Fibroblast of gingiva (primary cell): ENCODE measurements at places on chromosomes 3 and 15.

DNA sequence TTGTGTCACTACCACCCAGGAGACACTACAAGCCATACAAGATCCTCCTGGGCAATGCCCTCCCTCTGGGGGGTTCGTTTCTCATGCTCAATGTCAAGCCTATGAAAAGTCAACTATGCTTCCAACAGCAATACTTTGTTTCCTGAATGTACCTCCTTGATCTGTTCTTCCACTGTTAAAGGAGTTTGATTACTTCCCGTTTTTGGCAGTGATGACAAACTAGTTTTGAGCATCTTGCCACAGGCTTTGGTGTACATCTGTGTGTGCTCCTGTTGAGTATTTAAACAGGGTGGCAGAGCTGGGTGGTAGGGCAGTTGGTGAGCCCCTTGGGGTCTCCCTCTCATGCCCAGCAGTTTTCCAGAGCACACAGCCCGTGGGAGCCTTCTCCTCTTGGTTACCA is 81.4 kb downstream of the IL12A start:
- no peak for DNase-seq

DNA sequence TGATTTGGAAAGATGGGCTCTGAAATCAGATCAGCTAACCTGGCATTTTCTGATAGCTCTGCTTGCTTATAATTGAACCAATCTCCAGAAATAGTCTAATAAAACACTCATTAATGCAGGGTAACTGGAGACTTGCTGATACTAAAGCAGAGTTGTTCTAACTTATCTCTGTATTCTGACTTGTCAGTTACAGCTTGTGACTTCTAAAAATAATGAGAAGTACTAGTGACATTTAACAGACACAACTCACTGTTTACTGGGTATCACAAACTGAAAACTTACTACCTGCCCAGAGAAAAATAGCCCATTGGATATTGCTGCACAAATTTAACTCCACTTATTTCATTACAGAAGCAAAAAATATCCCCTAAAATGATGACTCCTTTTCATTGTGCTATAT is 24.0 kb upstream of the TRPM7 start:
- no peak for DNase-seq

DNA sequence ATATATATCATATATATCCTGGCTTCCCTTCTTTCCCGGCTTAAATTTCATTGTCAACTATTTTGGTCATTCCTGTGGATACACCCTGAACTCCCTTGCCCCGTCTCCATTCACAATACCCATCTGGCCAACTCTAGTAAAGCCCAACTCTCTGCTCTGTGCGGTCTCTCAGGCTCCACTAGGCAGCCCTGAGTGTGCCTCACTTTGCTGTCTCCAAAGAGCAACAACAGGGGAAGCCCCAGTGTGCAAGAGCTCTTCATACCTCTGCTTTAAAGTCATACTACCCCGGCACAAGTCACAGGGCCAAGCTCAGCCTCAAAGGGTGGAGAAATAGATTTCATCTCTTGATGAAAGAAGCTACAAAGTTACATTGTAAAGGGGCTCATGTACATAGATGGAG is 18.9 kb upstream of the FEM1B start:
- DNase-seq: no peak

DNA sequence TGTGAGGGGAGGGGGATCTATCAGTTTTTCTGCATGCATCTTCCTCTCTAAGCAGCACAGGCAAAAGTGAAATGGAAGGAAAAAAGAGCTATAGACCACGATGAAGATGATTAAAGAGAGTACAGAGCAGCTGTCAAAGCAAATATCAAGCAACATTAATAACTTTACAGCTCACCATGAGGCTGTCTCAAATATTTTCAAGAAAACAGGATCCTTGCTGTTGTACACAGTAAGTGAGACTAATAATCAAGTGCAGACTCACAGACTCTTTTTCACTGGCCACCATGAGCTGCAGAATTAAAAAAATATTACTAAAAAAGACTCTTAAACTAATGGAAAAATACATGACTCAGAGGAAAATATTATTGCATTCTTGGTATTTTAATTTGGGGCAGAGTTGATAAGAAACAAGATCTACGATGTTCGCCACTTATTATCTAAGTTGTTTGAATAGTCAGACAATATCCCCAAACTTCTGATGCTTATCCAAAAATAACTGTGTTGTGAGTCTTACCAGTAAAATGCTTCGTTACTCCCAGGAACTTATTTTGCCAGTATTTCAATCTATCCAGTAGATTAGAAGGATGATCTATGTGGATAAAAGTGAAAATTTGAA is 817.5 kb upstream of the ALCAM start:
- no peak for DNase-seq

DNA sequence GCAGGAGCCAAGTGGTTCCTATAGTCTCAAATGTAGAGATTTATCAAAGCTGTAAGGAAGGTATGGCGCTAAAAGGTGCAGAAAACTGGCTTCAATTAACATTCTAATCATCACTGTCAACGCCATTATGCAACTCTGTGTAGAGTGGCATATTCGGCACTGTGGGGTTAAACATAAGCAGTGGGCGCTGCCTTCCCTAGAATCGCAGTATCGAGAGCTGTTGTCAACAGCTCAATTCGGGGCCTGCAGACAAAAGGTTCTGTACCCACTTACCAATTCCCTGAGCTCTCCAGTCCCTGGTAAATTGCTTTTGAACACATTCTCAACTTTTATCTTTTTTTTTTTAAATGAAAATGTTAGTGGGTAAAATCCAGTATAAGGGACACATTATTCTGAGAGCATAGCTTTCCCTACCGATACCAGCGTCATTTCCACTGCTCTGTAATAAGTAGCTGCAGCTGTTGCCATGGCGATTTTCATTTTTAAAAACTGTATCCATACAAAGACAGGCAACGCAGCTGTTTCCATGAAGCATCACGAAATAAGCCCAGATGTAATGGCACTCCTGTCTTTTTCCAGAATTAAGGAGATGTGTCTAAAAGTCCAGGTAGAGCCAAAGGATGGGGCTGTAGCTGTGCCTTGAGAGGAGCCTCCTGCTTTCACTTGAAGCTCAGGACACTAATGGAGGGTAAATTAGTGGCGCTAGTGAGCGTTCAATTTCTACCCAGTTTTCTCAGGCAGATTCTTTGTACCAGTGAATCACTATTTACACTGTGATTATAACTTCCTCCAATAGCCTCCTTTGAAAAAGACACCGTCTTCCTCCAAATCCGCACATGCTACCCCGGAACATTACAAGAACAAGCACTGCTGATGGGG is 250.3 kb downstream of the SLC9A9 start:
- no peak for DNase-seq

- DNase-seq: no peak
These were observed 364.7 kb downstream of the FHIT start for GRCh38 chr3:60886518-60886917.

- DNase-seq: peak; percentile 71
These were observed 142.2 kb downstream of the ALDH1A2 start for GRCh38 chr15:57923306-57923705.

- DNase-seq: no peak
These were observed 2.1 kb downstream of the ITGA11 start for GRCh38 chr15:68429691-68430470.

GRCh38 chr3:70061096-70061495 is 61.6 kb downstream of the SAMMSON start:
- DNase-seq: peak; percentile 3

DNA sequence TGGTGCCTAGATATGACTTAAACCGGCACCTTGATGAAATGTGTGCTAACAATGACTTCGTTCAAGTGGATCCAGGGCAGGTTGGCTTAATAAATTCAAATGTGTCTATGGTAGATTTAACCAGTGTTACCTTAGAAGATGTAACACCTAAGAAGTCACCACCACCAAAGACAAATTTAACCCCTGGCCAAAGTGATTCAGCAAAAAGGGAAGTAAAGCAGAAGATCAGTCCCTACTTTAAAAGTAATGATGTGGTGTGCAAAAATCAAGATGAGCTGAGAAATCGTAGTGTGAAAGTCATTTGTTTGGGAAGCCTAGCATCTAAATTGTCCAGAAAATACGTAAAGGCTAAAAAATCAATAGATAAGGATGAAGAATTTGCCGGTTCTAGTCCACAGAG is 1.1 kb downstream of the FAN1 start:
- no peak for DNase-seq

GRCh38 chr15:92266796-92267685 is 126.6 kb upstream of the ST8SIA2 start:
- DNase-seq: no peak

DNA sequence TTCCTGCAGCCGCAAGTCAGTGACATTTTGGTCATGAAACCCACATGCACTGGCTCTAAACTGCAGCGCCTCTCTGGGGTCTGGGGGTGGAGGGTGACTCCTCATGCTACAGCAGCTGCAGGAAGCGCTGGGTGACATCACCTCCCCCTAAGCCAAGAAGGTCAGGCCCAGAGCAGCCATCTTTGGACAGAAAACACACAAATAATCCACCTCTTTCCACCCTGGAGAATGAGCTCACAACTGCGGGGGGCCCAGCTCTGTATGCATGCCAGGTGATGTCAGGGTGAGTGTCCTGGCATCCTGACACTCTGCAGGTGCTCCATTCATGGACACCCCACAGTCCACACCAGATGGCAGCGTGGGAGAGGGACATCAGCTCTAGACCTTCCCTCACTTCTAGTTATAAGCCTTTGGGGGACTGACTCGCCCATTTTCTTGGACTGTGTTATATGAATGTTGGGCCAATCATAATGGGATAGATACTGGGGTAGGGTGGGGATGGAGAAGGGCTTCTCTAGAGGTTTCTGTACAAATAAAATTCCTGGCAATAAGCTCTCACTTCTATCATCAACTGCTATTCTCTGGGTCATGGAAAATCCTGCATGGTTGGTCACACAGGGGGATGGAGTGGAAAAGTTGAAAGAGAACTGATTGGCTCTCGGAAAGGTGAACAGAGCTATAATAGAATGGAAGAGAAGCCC is 70.7 kb upstream of the THBS1 start:
- DNase-seq: no peak

- no peak for DNase-seq
These were observed 174.6 kb downstream of the STT3B start for GRCh38 chr3:31707286-31707685.

- no peak for DNase-seq
These were observed 20.9 kb downstream of the CXCR6 start for GRCh38 chr3:45964139-45964538.

DNA sequence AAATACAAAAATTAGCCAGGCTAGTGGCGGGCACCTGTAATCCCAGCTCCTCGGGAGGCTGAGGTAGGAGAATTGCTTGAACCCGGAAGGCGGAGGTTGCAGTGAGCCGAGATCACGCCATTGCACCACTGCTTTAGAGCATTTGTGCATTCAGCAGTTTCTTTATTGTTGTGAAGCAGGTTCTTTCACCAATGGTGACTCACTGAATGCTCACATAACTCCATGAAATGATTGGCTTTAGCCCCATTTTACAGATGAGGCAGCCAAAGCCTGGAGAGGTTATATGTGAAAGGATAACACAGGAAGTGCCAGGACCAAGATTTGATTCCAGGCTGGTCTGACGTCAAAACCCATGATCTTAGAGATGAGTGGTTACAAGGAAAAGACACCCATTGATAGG is 195.2 kb downstream of the SLCO3A1 start:
- no peak for DNase-seq

DNA sequence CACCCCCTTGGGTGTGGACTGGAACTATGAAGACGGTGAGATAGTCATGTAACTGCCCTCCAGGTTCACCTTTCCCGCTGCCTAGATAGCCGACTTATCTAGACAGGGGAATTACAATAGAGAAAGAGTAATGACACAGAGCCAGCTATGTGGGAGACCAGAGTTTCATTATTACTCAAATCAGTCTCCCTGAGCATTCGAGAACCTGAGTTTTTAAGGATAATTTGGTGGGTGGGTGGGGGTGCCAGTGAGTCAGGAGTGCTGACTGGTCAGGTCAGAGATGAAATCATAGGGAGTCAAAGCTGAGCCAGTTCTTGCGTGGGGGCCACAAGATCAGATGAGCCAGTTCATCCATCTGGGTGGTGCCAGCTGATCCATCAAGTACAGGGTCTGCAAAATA is 19.7 kb upstream of the DNAJC19 start:
- no peak for DNase-seq

DNA sequence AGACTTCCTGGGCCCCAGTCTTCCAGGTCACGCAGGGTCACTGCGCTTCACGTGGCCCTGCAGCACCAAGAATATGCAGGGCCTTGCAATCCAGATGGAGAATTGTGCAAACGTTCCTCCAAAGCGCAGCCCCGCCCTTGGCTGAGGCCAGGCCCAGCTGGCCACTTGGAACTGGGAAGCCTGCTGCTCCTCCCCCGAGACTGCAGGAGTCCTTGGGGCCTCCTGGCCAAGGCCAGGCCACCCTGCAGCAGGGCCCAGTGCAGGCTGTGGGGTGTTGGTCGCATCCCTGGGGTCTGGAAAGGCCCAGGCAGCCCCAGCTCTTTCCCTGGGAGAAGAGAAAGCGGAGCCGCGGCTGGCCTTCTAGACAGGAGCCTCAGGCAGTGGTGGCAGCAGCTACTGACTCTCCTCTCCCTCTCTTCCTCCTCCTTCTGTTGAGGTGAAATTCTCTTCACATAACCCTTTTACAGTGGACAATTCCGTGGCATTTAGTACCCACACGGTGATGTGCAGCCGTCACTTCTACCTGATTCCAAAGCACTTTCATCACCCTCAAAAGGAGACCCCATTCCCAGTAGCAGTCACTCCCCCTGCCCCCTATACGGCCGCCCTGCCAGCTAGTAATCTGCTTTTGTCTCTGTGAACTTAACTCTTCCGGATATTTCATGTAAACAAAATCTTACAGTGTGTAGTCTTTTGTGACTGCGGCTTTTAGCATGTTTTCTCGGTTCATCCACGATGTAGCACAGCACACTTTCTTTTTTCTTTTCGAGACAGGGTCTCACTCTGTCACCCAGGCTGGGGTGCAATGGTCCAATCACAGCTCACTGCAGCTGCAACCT is 103.9 kb downstream of the TMEM266 start:
- peak; percentile 92 for DNase-seq

DNA sequence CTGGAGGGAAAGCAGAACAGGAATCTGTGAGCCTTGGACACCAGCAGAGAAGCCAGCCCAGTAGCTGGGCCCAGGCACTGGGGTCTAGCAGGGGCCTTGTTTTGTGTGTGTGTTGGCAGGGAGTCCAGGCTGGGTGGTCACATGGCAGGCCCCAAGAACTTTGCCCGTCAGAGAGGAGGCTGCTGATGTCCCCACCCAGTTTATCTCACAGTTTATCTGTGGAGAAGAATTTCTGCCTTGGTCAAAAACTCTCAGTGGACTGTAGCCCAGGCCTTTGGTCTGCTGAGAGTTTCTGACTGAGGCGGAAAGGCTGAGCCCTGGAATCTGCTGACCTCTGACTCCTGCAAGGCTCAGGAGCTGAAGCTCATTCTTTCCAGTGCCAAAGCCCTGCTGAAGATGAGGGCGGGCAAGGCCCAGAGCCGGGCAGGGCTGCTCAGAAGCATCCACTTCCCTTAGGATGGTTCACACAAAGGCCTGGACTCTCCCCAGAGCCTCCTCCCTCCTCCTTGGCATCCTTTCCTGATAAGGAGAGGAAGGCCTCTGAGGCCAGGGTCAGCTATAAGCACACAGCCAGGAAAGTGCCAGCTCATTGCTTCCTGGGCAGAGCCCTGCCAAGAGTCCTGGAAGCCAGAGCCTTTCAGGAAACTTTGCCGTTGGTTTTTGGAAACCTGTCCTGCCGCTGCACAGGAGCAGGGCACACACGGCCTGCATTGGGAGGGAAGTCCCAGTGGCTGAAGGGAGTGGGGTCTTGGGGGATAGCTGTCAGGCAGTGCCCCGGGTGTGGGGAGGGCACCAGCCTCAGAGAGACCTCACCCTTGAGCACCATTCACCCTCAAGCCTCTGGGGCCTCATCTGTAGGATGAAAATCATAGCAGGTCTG is 37.2 kb upstream of the SLCO2A1 start:
- DNase-seq: no peak
